ENCODE measurements at places on chromosomes 5 and 9.

GRCh38 chr5:73515232-73515631, 17.0 kb downstream of the BTF3 start:
- no peak for DNase-seq

GRCh38 chr9:135903786-135904520, 3.4 kb downstream of the CAMSAP1 start:
- no peak for DNase-seq

DNA sequence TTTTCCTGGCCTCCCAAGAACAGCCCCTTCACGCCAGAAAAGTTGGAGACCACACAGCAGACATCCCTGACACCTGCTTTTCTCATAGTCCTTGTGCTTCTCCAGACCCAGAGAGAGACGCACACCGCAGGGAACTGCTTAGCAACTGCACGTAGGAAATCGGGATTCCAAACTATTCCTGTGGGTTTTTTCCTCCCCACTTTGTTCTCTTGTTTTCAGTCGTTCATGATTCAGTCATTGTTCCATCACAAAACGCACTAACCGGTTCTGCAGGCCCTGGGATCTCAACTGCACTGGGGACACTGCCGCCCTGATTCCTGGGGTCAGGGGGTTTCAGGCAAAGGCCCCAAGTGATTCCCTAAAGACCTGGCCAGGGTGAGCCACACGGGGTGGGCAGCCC, 588.0 kb upstream of the KLF4 start:
- DNase-seq = no peak

DNA sequence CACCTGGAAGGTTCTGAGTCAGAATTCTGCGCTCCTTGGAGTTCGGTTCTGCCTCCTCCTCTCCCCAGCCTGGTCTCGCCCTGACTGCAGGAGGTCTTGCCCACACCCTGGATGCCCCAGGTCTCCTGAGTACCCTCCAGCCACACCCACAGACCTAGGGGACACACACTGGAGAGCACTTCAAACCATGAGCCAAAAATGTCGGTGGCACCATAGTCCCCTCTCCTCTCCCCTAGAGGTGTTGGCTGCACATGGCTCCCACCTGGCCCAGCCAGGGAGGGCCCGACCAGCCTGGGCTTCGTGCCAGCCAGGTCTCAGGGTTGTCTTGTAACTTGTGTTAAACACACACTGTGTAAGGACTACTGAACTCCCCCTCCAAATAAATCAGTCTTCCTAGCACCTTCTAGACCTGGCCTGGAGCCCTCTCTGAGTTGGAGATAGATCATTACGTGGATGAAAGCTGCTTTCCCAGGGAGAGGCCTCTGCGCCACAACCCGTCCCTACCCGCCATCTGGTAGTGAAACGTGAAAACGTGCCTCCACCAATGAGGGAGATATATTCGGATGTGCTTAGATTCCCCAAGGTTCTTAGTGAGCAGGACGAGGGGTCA, 49.9 kb upstream of the CTSL start:
- no peak for DNase-seq

- no peak for DNase-seq
Measured at GRCh38 chr5:177018341-177018740, 4.2 kb upstream of the ZNF346 start.
